Occipital lobe (tissue), 3 donors: ENCODE measurements at places on chromosomes 7 and 10. TPM values are rescaled to one million over a fixed set of nuclear protein-coding genes. Genes with fewer than 3 reads are reported as not detected.

The TAS2R41 gene
- not detected for total RNA-seq

The ASB10 gene
- not detected for total RNA-seq

The AIMP2 gene
- total RNA-seq: 29.0 TPM

The CTTNBP2 gene
- 39.0 TPM for total RNA-seq

The LIPM gene
- not detected for total RNA-seq

The ARHGEF35 gene
- total RNA-seq: 0.78 TPM

The TMEM196 gene
- total RNA-seq: 10.1 TPM

The FXYD4 gene
- not detected for total RNA-seq

The SHH gene
- total RNA-seq: 0.62 TPM

The TFPI2 gene
- total RNA-seq: 0.31 TPM

The STOX1 gene
- 7.0 TPM for total RNA-seq

The HSPA14 gene
- total RNA-seq: 14.8 TPM

The SLC13A1 gene
- total RNA-seq: not detected

The DRGX gene
- not detected for total RNA-seq

The SHTN1 gene
- total RNA-seq: 54.1 TPM

The SH2B2 gene
- 11.9 TPM for total RNA-seq

The APBB1IP gene
- 0.94 TPM for total RNA-seq
